Right hindlimb (tissue), 1 donor: ENCODE measurements at places on chromosomes 1 and 21.

GRCh38 chr1:33852711-33853110 is 11.2 kb upstream of the HMGB4 start:
- no peak for DNase-seq

DNA sequence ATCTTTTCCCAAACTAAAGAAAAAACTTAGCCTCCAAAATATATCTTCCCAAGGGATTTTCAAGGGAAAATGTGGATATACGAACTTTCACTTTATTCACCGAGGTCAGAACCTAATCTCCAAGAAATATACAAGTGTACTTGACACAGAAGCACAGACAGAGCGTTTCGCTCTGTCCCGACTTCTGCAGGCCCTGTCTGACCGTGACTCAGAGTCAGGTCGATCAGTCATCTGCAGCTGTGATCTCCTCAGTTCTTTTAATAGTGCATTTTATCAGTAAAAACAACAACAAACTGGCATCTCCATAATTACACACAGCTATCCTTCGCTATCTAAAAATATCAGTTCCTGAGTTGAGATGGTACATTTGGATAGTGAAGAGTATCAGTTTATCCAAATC is 226.6 kb downstream of the TM2D1 start:
- no peak for DNase-seq

DNA sequence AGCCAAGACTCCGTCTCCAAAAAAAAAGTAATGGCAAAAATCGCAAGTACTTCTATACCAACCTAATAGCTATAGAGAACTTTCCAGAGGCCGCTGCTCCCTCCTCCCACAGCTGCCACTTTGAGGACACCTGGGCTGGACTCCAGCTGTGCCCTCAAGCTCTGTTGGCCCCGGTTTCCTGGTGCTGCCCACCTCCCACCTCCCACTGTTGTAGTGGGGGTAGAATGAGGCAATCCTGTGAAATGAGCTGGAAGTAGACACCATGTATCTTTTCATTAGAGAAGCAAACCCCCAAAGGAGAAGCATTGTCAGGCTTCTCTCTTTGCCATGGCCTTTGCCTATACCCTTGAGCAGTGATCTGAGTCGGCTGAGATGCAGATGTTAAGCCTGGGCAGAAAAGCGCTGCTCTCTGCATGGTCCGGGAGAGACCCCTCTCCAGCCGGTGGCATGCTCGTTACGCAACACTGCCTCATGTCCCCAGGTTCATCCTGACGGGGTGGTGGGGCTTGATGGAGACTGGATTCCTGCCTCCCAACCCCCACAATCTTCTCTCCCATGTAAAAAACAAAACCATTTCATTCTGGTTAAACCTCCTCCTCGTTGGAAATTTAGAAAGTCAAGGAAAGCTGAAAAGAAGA is 39.7 kb downstream of the SIM2 start:
- no peak for DNase-seq

- no peak for DNase-seq
These were observed 848 bp upstream of the PYHIN1 start for GRCh38 chr1:158930504-158930903.

DNA sequence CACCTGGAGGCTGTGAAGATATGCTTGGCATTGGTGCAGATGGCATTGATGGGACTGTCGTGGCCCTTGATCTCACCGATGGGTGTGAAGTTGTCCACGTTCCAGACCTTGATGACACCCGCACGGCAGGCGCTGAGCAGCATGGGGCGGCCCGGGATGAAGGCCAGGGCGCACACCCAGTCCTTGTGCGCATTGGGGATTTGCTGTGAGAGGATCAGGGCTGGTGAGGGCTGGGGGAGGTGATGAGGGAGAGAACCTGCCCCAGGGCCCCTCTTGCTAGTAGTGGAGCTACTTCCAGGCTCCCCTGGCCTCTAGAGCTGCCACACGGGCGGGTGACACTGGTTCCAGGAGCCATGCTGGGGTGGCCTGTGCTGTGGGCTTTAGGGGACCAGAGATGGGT is 48.8 kb downstream of the KIF21B start:
- DNase-seq: peak; percentile 13

GRCh38 chr1:30839827-30840359 is 68.7 kb downstream of the SDC3 start:
- DNase-seq: no peak

DNA sequence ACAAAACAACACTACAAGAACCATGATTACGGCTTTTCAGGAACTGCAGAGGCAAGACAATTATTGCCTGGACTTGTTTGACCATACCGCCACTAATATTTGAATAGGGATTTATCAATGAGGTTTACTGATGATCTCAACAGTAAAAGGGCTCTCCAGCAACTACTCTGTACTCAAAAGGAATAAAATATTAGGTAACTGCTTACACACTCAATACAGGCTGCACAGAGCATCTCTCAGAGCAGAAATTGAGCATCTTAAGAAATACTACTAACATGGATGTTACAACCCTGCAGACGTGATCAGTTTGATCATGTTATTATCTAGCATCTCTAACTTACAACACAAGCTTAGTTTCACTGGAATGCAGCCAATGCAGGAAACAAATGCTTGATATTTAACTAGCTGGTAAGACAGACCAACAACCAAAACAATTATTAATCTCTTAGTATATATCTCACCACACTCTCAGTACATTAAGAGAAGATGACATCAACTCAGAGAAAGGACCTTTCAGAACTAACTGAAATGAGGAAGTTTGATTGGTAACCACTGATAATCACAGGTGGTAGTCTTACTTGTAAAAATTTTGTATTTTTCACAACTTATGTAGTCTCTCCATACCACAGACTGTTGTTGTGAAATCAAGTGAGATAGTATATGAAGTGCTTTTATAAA is 52.2 kb downstream of the PUM1 start:
- DNase-seq: no peak
